Kidney (tissue), 22 donors: ENCODE measurements at places on chromosomes 6 and 20. TPM values are rescaled to one million over a fixed set of nuclear protein-coding genes. Genes with fewer than 3 reads are reported as not detected.

DNA sequence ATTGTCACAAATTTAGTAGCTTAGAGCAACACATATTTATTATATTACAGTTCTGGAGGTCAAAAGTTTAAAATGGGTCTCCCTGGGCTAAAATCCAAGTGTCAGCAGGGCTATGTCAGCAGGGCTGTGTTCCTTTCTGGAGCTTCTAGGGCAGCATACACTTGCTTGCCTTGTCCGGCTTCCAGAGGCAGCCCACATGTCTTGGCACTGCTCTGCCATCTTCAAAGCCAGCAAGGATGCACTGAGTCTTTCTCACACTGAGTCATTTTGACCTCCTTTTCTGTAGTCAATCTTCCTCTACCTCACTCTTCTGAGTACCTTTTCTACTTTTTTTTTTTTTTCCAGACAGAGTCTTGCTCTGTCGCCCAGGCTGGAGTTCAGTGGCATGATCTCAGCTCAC, 39.0 kb downstream of the ADGRF4 start:
- no peak for DNase-seq
- no peaks in the 10 kb centered on the region for H3K4me1 ChIP-seq
- no peaks in the 10 kb centered on the region for H3K27me3 ChIP-seq
- no peaks in the 10 kb centered on the region for H3K36me3 ChIP-seq

GRCh38 chr20:22217712-22218352, 366.5 kb downstream of the FOXA2 start:
- no peak overlapping the region for H3K27ac ChIP-seq
- DNase-seq = no peak
- H3K36me3 ChIP-seq = no peaks in the 10 kb centered on the region
- no peaks in the 10 kb centered on the region for H3K4me1 ChIP-seq
- H3K4me3 ChIP-seq = no peak overlapping the region

GRCh38 chr6:38804358-38804757, 89.2 kb downstream of the DNAH8 start:
- no peaks in the 10 kb centered on the region for H3K4me1 ChIP-seq
- H3K27me3 ChIP-seq = no peaks in the 10 kb centered on the region
- no peaks in the 10 kb centered on the region for H3K36me3 ChIP-seq

DNA sequence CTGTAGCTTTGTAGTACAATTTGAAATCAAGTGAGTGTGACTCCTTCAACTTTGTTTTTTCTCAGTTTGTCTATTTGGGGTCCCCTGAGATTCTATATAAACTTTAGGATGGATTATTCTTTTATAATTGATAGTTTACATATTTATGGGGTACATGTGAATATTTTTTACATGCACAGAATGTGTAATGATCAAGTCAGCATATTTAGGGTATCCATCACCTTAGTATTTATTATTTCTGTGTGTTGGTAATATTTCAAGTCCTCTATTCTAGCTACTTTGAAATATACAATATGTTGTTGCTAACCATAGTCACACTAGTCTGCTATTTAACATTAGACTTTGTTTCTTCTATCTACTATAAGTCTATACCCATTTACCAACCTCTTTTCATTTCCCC, 50.3 kb downstream of the PLCG1 start:
- no peak for DNase-seq
- H3K27ac ChIP-seq = no peak overlapping the region
- no peak overlapping the region for H3K4me3 ChIP-seq
- H3K4me1 ChIP-seq = no peaks in the 10 kb centered on the region
- H3K27me3 ChIP-seq = no peaks in the 10 kb centered on the region
- H3K36me3 ChIP-seq = peaks cover 4% of the 10 kb centered on the region

GRCh38 chr6:154672086-154672485, 61.1 kb upstream of the SCAF8 start:
- no peak for DNase-seq
- H3K27me3 ChIP-seq = no peaks in the 10 kb centered on the region
- no peaks in the 10 kb centered on the region for H3K36me3 ChIP-seq
- H3K27ac ChIP-seq = no peak overlapping the region

CPNE5 gene
- 7.1 TPM for total RNA-seq

HLA-E gene
- 525 TPM for total RNA-seq
